Activated CD4-positive, alpha-beta T cell treated with anti-CD3 and anti-CD28 coated beads, Interleukin-2, amount 10 ng/mL, durations not matched to agents 7 days and 5 days (primary cell): ENCODE measurements at places on chromosomes 7 and 10. TPM values are rescaled to one million over a fixed set of nuclear protein-coding genes. Genes with fewer than 3 reads are reported as not detected.

OPN1SW gene
- total RNA-seq: not detected

TEX36 gene
- total RNA-seq: not detected

H2BK1 gene
- total RNA-seq: not detected

PKD2L1 gene
- not detected for total RNA-seq

CNNM1 gene
- 0.54 TPM for total RNA-seq

LRRTM3 gene
- not detected for total RNA-seq

CACNA2D1 gene
- not detected for total RNA-seq

VSTM2A gene
- total RNA-seq: not detected

MBL2 gene
- not detected for total RNA-seq

CLDN3 gene
- not detected for total RNA-seq

TMEM196 gene
- total RNA-seq: not detected
